T-cell (primary cell): ENCODE measurements at places on chromosomes 2 and 18. TPM values are rescaled to one million over a fixed set of nuclear protein-coding genes. Genes with fewer than 3 reads are reported as not detected.

PTPN2 gene
- 44.8 TPM for total RNA-seq

ITGA4 gene
- 255 TPM for total RNA-seq

CYP26B1 gene
- not detected for total RNA-seq

CCT4 gene
- 112 TPM for total RNA-seq

COLEC12 gene
- total RNA-seq = 0.32 TPM

PTPRM gene
- 6.9 TPM for total RNA-seq

SPATA3 gene
- total RNA-seq = not detected

GPATCH11 gene
- 6.7 TPM for total RNA-seq

- no peaks in the 10 kb centered on the region for H3K4me1 ChIP-seq
- no peak overlapping the region for H3K27ac ChIP-seq
- no peak for DNase-seq
Measured at GRCh38 chr2:61928826-61929461, 23.5 kb downstream of the COMMD1 start.

DNA sequence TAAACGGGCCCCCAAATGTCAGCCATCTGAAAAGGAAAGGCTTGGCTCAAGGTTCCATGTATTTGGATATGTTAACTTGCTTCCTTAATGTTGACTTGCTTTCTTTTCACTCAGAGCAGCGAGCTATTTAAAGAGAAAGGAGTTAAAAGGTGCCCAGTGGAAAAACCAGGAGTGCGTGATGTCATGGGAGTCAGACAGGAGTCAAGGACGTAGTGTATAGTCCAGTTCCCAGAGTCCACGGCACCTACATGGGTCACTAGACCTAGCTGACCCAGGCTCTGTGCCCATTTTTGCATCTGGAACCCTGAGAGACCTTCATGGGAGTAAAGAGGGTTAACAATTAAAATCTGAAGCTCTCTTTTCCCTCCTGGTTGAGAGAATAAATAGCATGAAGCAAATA is 19.8 kb downstream of the SLC3A1 start:
- H3K27me3 ChIP-seq = peaks cover 7% of the 10 kb centered on the region
- H3K36me3 ChIP-seq = no peaks in the 10 kb centered on the region
- DNase-seq = no peak
- H3K4me1 ChIP-seq = no peaks in the 10 kb centered on the region
- no peak overlapping the region for H3K27ac ChIP-seq

DNA sequence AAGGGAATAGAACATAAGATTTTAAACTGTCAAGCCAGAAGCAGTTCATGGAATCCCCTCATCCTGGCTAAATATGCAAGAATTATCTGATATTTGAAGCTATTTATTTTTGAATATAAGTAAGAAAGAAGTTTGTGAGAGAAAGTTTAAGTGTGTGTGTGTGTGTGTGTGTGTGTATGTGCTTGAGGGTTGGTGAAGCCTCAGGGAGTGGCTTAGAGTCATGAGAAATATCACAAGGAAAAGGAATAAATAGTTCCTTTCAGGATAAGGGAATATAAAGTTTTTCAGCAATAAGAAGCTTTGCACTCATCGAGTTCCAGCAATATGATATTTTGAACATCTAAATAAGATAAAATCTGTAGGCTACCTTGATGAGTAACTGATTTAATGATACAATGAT is 359.6 kb downstream of the MEIS1 start:
- H3K27me3 ChIP-seq = no peaks in the 10 kb centered on the region
- DNase-seq = no peak
- H3K4me3 ChIP-seq = no peak overlapping the region
- H3K27ac ChIP-seq = no peak overlapping the region
- H3K36me3 ChIP-seq = no peaks in the 10 kb centered on the region
- no peaks in the 10 kb centered on the region for H3K4me1 ChIP-seq

- no peak overlapping the region for H3K4me3 ChIP-seq
- no peak overlapping the region for H3K27ac ChIP-seq
- no peaks in the 10 kb centered on the region for H3K36me3 ChIP-seq
- no peaks in the 10 kb centered on the region for H3K4me1 ChIP-seq
- peak; percentile 6 for DNase-seq
Measured at GRCh38 chr2:147989809-147990403, 30.6 kb downstream of the ORC4 start.

DNA sequence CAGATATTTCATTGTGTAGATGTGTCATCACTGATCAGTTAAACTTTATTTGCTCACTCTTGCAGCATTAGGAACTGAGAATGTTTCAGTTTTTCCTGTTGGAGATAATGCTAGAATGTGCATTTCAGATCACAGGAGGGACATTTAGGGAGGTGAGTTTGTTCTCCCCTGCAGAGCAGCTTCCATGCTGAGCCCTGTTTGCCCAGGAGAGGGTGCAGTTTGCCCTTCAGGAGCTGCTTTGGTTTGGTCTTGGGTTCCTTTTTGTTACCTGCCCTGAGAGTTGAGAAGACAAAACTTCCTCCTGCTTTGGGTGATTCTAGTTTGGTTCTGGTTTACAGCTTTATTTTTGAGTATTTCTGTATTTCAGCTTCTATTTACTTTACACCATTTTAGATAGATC is 49.9 kb downstream of the DGKD start:
- peaks cover 36% of the 10 kb centered on the region for H3K4me1 ChIP-seq
- peak; percentile 43 for DNase-seq
- H3K36me3 ChIP-seq = no peaks in the 10 kb centered on the region
- peak overlapping the region; percentile 2 for H3K27ac ChIP-seq
- H3K4me3 ChIP-seq = no peak overlapping the region

DNA sequence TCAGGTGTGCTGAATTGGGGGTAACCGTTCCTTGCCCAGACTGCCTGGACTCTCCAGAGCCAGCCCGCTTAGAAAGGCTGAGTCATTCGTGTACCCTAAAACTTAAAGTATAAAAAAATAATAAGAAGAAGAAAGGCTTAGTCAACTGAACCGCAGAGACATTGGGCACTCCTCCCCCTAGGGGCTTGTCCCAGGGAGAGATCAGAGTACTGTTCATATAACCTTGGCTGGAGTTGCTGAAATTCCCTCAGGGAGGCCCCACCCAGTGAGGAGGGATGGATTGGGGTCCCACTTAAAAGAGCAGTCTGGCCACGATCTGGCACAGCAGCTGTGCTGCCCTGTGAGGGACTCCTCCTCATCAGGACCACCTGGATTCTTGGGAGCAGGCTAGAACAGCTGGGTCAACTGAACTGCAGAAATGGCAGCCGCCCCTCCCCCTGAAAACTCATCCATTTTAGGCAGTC is 37.2 kb downstream of the ANKRD12 start:
- H3K27me3 ChIP-seq = no peaks in the 10 kb centered on the region
- no peak overlapping the region for H3K4me3 ChIP-seq
- no peak for DNase-seq
- H3K36me3 ChIP-seq = no peaks in the 10 kb centered on the region
- H3K4me1 ChIP-seq = peaks cover 34% of the 10 kb centered on the region

DNA sequence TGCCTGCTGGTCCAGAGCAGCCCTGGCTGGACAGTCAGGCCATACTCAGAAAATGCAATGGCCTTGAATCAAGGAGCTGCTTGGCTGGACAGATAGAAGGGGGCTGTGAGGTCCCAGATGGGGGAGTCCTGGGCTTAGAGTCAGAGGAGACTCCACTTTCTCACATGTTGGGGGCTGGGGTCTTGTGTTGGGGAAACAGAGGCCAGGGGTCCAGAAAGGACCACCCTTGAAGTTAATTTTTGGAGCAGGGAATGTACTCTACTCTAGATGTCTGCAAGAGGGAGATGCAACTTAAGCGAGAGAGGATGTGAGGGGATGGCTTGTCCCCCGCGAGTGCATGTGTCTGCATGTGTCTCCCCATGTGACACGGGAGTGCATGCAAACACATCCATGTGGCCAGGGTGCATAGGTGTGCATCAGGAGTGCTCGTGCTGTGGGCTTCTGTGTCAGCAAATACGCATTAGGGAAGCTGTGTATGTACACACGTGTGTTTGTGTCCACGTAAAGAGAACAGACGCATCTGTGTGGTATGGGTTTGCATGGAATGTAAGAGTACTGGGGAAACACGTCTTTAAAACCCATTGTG is 303.2 kb downstream of the MYCN start:
- no peak for DNase-seq
- no peaks in the 10 kb centered on the region for H3K36me3 ChIP-seq
- no peaks in the 10 kb centered on the region for H3K27me3 ChIP-seq
- H3K4me1 ChIP-seq = no peaks in the 10 kb centered on the region
- H3K4me3 ChIP-seq = no peak overlapping the region

DNA sequence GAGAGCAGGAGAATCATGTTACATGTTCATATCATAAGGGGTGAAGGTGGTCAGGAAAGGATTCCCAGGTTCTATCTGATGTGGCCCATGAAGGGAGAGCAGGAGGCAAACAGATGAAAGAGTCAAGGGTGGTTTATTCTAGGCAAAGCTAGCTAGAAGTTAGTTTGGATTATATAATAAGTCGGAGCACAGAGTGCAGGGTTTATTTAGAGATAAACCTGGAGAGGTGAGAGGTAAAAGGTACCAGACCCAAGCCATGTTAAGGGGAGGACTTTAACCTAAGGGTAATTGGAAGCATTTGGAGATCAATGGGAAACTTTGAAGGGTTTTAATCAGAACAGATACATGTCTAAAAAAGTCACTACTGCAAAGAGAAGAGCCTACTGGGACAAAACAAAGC is 69.2 kb upstream of the LRATD1 start:
- no peaks in the 10 kb centered on the region for H3K36me3 ChIP-seq
- no peaks in the 10 kb centered on the region for H3K4me1 ChIP-seq
- H3K27me3 ChIP-seq = no peaks in the 10 kb centered on the region
- no peak overlapping the region for H3K4me3 ChIP-seq

DNA sequence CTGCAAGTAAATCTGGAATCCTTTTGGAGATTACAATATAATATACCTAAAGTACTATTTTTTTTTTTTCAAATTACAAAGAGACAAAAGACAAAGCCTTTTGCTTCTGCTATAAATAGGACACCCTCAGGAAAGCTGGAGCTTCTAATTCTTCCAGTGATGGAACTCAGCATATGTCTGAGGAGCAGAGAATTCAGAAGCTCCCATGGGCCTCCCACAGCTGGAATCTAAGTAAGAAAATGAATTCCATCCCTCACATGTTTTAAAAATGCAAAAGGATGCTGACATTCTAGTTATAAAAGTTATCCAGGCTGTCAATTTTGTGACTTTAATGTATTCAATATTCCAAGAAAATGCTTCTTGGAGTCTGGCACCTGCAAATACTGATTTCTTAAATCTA is 571.3 kb upstream of the LRRTM4 start:
- DNase-seq = no peak
- H3K27ac ChIP-seq = no peak overlapping the region
- H3K4me3 ChIP-seq = no peak overlapping the region
- no peaks in the 10 kb centered on the region for H3K4me1 ChIP-seq
- H3K36me3 ChIP-seq = no peaks in the 10 kb centered on the region

- H3K36me3 ChIP-seq = no peaks in the 10 kb centered on the region
- H3K27me3 ChIP-seq = no peaks in the 10 kb centered on the region
- H3K4me3 ChIP-seq = no peak overlapping the region
- DNase-seq = no peak
- H3K4me1 ChIP-seq = peaks cover 12% of the 10 kb centered on the region
- no peak overlapping the region for H3K27ac ChIP-seq
Measured at GRCh38 chr18:49400398-49401072, 59.9 kb downstream of the DYM start.

DNA sequence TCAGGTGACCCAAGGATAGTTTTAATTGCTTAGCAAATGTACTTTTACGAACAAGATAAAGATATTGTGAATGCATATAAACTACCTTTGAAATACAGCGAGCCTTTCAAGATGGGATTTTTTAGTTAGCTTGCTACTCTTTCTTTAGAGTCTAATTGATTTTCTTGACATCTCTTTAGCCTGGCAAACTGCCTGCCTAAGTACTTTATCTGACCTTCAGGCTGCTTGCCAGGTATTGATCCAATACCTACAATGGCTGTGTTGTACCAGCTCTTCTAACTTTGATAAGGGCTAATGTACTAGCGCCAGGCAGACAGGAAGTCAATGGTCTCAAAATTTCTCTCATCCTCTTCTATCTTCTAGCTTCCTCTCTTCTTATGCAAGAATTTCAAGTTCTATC is 414.4 kb upstream of the ACVR2A start:
- no peaks in the 10 kb centered on the region for H3K4me1 ChIP-seq
- no peaks in the 10 kb centered on the region for H3K27me3 ChIP-seq
- no peaks in the 10 kb centered on the region for H3K36me3 ChIP-seq
- no peak overlapping the region for H3K4me3 ChIP-seq
- no peak for DNase-seq
- no peak overlapping the region for H3K27ac ChIP-seq

- peaks cover 2% of the 10 kb centered on the region for H3K27me3 ChIP-seq
- no peaks in the 10 kb centered on the region for H3K4me1 ChIP-seq
- no peak overlapping the region for H3K27ac ChIP-seq
- DNase-seq = no peak
Measured at GRCh38 chr2:182667315-182667695, 48.8 kb upstream of the DNAJC10 start.

DNA sequence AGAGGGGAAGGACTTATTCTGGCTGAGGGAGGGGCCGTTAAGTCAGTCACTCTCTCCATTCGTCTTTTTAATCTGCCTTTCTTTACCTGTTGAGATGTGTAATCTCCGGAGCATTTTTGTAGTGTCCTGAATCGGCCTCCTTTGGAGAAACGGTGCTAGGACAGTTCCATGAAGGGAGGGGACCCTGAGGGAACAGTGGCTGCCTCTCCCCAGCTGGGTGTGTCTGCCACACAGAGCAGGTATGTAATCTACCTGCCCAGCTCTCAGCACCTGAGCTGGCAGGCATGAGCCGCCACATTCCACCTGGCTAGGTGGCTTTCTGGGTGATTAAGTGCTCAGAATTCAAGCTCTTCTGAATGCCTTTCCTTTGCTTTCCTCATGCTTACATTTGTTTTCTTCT is 131.2 kb downstream of the WDSUB1 start:
- H3K27ac ChIP-seq = no peak overlapping the region
- no peak overlapping the region for H3K4me3 ChIP-seq
- H3K27me3 ChIP-seq = no peaks in the 10 kb centered on the region
- H3K4me1 ChIP-seq = peaks cover 9% of the 10 kb centered on the region
- H3K36me3 ChIP-seq = no peaks in the 10 kb centered on the region

- no peaks in the 10 kb centered on the region for H3K27me3 ChIP-seq
- no peak overlapping the region for H3K27ac ChIP-seq
- DNase-seq = no peak
- H3K4me3 ChIP-seq = no peak overlapping the region
- H3K36me3 ChIP-seq = no peaks in the 10 kb centered on the region
Measured at GRCh38 chr18:78721981-78722380, 257.6 kb upstream of the SALL3 start.

DNA sequence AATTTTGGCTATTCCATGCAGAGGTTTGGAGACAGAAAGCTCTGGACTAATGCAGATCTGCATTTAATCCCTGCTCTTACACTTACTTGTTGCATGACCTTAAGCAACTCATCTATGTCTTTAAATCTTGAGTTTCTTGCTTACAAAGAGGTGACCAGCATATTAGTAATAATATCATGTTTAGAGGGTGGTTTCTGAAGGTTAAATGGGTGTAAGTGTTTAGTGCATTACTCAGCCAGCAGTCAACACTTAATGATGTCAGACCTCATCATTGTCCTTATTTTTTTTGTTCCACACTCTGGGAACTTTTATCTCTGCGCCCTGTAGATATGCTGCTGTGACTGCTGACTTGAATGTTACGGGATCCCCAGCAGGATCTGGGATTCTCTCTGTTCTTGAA is 1.7 kb downstream of the IL1RL1 start:
- H3K27me3 ChIP-seq = no peaks in the 10 kb centered on the region
- no peak overlapping the region for H3K4me3 ChIP-seq
- no peaks in the 10 kb centered on the region for H3K36me3 ChIP-seq
- no peak overlapping the region for H3K27ac ChIP-seq
- no peak for DNase-seq
